ENCODE measurements at places on chromosomes 7 and 10. TPM values are rescaled to one million over a fixed set of nuclear protein-coding genes. Genes with fewer than 3 reads are reported as not detected.

Gene GSTO2
- 8.9 TPM for total RNA-seq

Gene HOXA1
- total RNA-seq = 1.8 TPM

Gene DRGX
- total RNA-seq = not detected

Gene CRYGN
- not detected for total RNA-seq

Gene GCK
- 0.10 TPM for total RNA-seq

Gene KIAA1549
- total RNA-seq = 10.1 TPM

Gene GSTO1
- 46.7 TPM for total RNA-seq

Gene ADCYAP1R1
- not detected for total RNA-seq

Gene GNGT1
- not detected for total RNA-seq

Gene FGL2
- total RNA-seq = 1.0 TPM

Gene SH2D4B
- not detected for total RNA-seq

Gene NUDT13
- 1.7 TPM for total RNA-seq

Gene ICA1
- 26.6 TPM for total RNA-seq
